ENCODE measurements at places on chromosomes 3 and 15.

DNA sequence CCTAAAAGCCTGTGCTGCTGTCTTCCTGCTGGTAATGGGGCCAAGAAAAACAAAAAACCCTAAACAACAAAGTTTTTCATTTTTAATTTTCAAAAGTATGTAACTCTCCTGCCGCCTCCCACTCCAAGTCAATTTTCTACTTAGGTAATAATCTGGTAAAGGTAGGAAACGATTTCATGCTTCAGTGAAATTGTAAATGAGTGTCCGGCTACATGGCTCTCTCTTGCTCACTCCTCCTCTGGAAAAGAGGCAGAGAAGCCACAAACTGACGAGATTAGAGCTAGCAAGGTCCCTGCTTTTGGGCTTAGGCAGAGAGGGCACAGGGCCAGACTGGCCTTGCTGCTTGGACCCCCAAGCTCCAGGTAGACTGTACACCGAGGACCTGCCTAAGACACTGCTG is 23.5 kb downstream of the KLHL25 start:
- no peak for DNase-seq

- DNase-seq, result no peak
Observed at GRCh38 chr3:128554465-128555097, 61.6 kb upstream of the GATA2 start.

DNA sequence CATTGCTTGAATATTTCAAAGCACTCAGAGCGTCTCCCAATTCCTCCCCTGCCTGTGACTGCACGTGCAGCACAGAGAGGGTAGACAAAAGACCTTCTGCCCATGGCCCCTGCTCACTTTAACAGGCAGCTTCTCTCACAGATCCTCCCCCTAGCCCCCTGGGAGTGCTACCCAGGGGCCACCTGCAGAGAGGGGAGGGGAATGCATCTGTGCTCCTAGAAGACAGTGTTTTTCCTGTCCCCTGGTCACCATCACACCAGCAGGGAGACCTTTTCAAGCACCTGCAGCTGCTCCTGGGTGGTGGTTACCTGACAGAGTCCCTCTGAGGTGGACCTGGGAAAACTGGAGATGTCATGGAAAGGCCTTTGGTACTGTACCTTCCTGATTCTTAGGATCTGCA is 56.7 kb upstream of the PRR23C start:
- no peak for DNase-seq

- DNase-seq, result no peak
Observed at GRCh38 chr15:89399238-89400115, 64.9 kb upstream of the POLG start.

GRCh38 chr3:106929081-106929480 is 448.2 kb upstream of the CCDC54 start:
- no peak for DNase-seq

Data from stimulated activated CD8-positive, alpha-beta memory T cell treated with anti-CD3 and anti-CD28 coated beads, Interleukin-2, amount 100 ng/mL, for 1 hour (primary cell).